ENCODE measurements at places on chromosomes 4 and X.
A peak's percentile ranks its signal among the peaks of the same experiment; 100 is the strongest.

DNA sequence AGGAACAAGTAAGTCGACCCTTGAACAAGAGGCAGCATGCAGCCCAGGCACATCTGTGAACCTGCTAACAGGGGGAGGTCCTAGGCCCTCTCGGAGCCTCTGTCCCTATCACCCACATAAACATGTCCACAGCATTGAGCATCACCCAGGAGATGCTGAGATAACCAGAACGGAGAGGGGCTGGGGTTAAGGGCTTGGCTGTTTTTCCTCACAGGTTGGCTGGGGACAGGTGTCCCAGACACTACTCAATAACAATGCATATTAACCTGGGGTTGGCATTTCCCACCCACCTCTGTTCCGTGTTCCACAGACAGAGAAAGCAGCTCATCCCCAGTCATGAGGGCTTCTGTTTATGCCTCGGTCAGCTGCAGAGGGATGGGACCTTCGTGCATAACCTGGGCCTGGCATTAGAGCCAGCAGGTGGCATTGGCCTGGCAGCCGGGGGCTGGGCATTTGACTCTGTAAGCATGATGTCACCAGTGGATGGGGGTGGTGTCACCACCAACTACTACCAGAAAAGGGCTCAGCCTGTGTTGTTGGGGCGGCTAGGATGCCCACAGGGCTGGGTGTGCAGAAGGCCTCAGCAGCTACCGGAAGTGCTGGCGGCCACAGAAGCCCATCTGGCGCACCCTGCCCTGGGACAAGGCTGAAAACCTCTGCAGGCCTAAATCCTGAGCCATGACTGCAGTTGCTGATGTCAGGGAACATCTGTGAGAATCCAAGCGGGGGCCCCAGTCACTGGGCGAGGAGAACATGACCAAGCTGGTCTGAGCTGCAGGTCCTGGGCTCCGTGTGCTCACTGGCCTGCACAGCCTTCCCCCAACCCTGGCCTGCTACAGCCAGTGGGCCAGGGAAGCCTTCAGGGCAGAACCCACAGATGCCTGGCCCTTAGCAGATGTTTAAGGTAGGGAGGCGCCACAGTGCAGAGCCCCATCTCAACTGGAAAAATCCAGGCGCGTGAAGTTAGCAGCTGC, 351.4 kb downstream of the NR3C2 start:
- DNase-seq, result peak; percentile 50

DNA sequence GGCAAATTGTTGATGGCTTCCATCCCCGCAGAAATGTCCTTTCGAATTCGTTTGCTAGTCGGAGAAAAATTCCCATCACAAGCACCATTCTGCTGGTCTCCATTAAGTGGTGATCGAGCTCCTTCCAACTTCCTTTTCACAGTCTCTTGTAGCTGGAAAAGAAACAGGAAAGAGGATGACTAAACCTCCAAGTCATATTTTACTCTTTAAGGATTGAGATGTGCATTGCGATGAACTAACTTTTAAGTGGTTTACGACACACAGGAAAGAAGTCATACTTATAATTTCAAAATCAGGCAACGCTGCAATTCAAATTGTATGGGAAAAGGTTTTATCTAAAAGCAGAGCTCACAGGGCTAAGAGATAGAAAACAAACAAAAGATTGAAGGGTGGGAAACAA, 225.2 kb downstream of the MGST2 start:
- no peak for DNase-seq

DNA sequence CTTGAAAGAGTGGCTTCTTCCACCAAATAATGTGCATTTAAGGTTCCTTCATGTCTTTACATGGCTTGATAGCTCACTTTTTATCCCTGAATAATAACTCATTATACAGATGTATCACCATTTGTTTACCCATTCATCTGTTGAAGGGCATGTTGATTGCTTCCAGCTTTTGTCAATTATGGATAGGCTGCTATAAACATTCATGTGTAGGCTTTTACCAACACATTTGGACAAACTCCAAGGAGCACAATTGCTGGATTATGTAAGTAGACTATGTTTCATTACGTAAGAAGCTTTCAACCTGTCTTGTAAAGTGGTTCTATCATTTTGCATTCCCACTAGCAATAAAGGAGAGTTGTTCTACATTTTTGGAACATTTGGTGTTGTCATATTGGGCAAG, 2637.0 kb downstream of the PCDH7 start:
- DNase-seq, result no peak

GRCh38 chrX:9955506-9955905, 11.7 kb upstream of the CLDN34 start:
- no peak for DNase-seq

GRCh38 chr4:155745984-155746383, 12.8 kb upstream of the GUCY1B1 start:
- DNase-seq, result no peak

- no peak for DNase-seq
These were observed 110.8 kb downstream of the SPRY1 start for GRCh38 chr4:123507376-123507775.

- no peak for DNase-seq
These were observed 119.1 kb downstream of the CNKSR2 start for GRCh38 chrX:21493226-21493830.

- no peak for DNase-seq
These were observed 37.6 kb downstream of the HTRA3 start for GRCh38 chr4:8307121-8307520.

DNA sequence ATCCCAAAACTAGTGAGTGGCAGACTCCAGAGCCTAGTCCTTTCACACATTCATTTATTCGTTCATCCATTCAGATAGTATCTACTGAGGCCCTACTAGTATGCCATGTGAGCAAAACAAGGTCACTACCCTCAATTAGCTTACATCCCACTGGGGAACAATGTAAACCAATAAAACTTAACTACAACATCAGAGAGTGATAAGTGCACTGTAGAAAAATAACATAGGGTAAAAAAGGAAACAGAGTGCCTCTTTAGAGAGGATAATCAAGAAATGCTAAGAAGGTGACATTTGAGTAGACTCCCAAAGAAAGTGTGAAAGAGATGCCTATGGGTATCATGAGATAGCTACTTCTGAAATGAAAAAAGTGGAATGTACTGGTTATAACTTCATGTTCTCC, 18.5 kb downstream of the PAPSS1 start:
- no peak for DNase-seq

GRCh38 chr4:119623025-119623424, 5.6 kb downstream of the PDE5A start:
- no peak for DNase-seq

GRCh38 chrX:63363788-63364187, 12.7 kb upstream of the SPIN4 start:
- no peak for DNase-seq

DNA sequence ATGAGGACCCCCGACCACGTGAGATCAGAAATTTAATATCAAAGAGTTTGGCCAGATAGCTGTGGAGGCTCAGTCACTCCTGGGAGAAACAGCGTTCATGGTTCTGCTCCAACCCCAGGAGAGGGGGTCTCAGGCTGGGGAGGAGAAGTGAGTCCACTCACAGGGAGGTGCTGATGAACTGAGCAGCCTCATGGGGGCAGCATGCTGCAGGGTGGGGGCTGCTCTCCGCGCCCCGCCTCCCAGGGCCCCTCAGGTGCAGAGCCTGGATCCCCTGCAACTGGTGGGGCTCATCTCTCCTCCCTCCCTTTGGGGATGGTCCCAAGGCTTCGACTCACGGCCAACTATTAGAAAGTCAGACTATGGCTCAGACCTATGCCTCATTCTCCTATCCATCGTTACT, 26.6 kb upstream of the C4orf50 start:
- no peak for DNase-seq

- DNase-seq, result peak; percentile 64
These were observed 66.6 kb downstream of the ING2 start for GRCh38 chr4:183571350-183571941.

- no peak for DNase-seq
These were observed 3.1 kb upstream of the TDO2 start for GRCh38 chr4:155900381-155900780.

- no peak for DNase-seq
These were observed 10.7 kb upstream of the PDHA1 start for GRCh38 chrX:19332983-19333382.

DNA sequence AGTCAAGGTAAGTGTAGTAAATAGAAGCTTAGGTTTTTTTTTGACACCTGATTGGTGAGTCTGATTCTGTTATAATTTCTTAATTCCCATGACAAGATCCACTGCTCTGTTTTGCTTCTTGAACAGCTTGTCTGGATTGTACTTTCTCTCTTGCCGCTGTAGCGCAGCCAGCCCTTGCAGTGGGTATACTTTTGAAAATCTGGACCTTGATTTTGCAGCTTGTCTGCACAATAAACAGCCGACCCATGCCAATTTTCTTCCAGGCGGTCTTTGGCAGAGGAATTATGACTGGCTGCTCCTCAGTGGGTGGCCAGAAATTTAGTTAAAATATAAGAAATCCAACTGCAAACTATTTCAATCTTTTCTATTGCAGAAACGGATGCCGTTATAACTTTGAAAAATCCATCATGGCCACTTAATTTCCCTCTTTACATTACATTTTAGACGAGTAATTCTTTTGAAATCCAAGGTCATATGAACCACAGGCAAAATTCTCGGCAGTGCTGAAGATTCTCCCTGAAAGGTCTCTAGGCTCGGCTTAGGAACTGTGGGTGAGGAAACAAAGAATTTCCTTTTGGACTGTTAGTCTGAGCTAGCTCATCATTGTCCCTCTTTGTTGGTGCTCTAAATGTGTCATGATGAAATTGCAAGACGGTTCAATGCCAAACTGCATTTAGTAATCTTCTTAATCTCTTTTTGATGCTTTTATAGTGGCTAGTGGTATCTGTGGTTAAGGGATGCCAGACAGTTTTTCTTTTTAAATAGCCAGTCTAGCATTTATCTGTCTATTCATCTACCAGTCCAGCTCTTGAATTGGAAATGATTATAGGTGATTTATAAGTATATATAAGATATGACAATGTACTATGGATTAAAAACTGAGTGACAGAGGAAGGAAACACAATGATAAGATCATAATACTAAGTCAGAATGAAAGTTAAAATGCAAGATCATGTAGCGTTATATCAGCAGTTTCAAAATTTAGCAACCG, 31.5 kb upstream of the PTTG2 start:
- DNase-seq, result no peak

- no peak for DNase-seq
These were observed 86.8 kb downstream of the GC start for GRCh38 chr4:71697031-71697430.

GRCh38 chr4:6191448-6192130, 8.8 kb downstream of the JAKMIP1 start:
- DNase-seq, result no peak

- DNase-seq, result no peak
These were observed 57.7 kb downstream of the NAT8L start for GRCh38 chr4:2116687-2117400.

DNA sequence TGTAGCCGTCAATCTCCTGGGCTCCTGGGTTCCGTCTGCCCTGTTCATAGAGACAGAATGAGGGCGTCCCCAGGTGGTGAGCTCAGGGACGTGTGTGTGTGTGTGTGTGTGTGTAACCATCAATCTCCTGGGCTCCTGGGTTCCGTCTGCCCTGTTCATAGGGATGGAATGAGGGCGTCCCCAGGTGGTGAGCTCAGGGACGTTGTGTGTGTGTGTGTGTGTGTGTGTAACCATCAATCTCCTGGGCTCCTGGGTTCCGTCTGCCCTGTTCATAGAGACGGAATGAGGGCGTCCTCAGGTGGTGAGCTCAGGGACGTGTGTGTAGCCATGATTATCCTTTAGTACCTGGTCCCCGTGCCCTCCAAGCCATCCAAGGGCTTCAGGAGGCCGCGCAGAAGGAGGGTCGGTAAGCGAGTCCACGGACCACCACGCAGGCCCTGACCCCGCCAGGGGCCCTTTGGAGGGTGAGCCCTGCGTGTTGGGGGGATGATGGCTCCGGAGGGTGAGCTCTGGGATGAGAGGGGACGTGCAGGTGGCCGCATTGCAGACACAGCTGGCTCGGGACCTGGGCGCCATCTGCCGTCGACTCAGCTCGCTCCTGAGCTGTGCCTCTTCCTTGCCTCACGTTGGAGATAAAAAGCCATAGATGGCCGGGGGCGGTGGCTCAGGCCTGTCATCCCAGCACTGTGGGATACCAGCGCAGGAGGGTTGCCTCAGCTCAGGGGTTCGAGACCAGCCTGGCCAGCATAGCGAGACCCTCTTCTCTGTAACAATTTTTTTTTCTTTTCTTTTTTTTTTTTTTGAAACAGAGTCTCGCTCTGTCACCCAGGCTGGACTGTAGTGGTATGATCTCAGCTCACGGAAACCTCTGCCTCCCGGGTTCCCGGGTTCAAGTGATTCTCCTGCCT, 5.4 kb upstream of the GTPBP6 start:
- DNase-seq, result peak; percentile 82

GRCh38 chr4:22607382-22607781, 85.4 kb upstream of the GBA3 start:
- DNase-seq, result peak; percentile 76

- DNase-seq, result no peak
These were observed 99.0 kb downstream of the ASB9 start for GRCh38 chrX:15170927-15171326.

- DNase-seq, result no peak
These were observed 52.8 kb downstream of the PDLIM5 start for GRCh38 chr4:94504545-94504944.

- no peak for DNase-seq
These were observed 1126.9 kb downstream of the STPG2 start for GRCh38 chr4:97016186-97016907.

GRCh38 chr4:81421346-81422218, 50.1 kb downstream of the RASGEF1B start:
- peak; percentile 93 for DNase-seq

- DNase-seq, result peak; percentile 72
These were observed 83.5 kb downstream of the NPNT start for GRCh38 chr4:105978684-105979296.

- no peak for DNase-seq
These were observed 632 bp downstream of the PLP2 start for GRCh38 chrX:49172280-49172780.

DNA sequence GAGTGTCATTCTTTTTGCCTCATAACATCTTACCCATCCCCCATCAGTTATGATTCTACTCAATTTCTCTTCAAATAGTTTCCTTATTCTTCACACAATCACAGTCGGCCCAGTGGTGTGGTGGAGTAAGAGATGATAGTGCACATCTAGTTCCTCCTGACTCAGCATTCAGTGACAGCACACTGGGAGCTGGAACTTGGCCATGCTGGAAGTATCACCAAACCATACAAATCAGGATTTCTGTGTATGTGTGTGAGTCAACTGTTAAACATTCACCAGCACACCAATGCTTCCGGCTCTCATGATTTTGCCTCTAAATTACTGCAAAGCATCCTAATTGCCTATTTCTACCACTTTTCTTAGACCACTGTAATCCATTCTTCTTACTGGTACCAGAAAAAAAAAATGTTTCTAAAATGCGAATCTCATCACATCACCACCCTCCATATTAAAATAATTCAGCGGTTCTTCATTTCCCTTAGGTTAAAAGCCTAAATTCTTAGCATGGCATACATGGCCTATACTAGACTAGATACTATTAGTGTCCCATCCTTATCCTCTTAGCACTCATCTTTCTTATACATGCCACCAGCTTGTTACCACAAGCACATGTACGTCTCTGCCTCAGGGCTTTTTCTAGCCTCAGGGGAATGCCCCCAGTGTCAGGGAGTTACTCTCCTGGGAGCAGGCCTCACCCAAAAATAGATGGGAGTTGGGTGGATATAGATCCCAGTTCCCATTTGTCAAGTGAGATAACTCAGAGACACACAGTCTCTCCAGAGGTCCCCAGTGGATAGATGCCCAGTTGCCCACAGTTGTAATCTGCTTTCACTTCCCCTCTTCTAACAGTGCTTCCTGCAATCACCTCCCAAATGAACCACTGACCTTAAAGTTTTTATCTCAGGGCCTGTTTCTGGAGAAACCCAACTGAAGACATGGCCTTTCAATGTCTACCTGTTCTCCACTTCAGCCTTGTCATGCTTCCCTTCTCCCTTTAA, 49.2 kb upstream of the DDX53 start:
- DNase-seq, result peak; percentile 55

- no peak for DNase-seq
These were observed 1420.2 kb downstream of the PCDH18 start for GRCh38 chr4:136112116-136112515.
